Airway epithelial cell (primary cell): ENCODE measurements at places on chromosomes 3 and 15. TPM values are rescaled to one million over a fixed set of nuclear protein-coding genes. Genes with fewer than 3 reads are reported as not detected.

The SNX22 gene
- 0.05 and 0.35 TPM in 2 replicates for total RNA-seq

The KNG1 gene
- total RNA-seq: not detected in 2 replicates

The CAND2 gene
- 1.3 and 1.4 TPM in 2 replicates for total RNA-seq

The PTX3 gene
- total RNA-seq: 0.37 and 0.49 TPM in 2 replicates

The SERPINI1 gene
- 3.8 and 4.6 TPM in 2 replicates for total RNA-seq

The CPNE9 gene
- total RNA-seq: not detected in 2 replicates
